ENCODE measurements at places on chromosomes 3 and 15. TPM values are rescaled to one million over a fixed set of nuclear protein-coding genes. Genes with fewer than 3 reads are reported as not detected.

- DNase-seq = no peak
Observed at GRCh38 chr3:17398959-17399551, 343.4 kb downstream of the TBC1D5 start.

Gene C3orf85
- total RNA-seq = not detected

Gene GNB4
- 7.3 TPM for total RNA-seq

Gene CSPG5
- total RNA-seq = 0.26 TPM

DNA sequence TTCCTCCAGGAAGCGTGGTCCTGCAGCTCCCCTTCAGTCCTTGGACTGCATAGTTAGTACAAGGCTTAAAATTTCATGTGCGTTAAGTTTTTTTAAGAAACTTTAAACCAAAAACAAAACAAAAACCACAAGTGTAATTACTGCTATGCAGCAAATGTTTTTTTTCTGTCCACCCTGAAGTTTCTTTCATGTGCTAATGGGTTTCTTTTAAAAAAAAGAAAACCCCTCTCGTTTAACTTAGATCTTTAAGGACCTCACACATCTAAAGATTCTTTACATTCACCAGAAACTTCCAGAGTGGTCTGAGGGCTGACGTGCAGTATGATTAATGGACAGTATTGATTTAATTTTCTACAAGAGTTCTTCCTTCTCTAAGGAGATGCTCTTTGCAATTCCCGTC, 72.0 kb upstream of the PYGO1 start:
- no peak for DNase-seq
